NCI-H1417 (cell line): ENCODE measurements at places on chromosomes 1 and 21.
A peak's percentile ranks its signal among the peaks of the same experiment; 100 is the strongest.

GRCh38 chr1:236027104-236027503 lies 37.8 kb downstream of the NID1 start:
- no peak for DNase-seq

DNA sequence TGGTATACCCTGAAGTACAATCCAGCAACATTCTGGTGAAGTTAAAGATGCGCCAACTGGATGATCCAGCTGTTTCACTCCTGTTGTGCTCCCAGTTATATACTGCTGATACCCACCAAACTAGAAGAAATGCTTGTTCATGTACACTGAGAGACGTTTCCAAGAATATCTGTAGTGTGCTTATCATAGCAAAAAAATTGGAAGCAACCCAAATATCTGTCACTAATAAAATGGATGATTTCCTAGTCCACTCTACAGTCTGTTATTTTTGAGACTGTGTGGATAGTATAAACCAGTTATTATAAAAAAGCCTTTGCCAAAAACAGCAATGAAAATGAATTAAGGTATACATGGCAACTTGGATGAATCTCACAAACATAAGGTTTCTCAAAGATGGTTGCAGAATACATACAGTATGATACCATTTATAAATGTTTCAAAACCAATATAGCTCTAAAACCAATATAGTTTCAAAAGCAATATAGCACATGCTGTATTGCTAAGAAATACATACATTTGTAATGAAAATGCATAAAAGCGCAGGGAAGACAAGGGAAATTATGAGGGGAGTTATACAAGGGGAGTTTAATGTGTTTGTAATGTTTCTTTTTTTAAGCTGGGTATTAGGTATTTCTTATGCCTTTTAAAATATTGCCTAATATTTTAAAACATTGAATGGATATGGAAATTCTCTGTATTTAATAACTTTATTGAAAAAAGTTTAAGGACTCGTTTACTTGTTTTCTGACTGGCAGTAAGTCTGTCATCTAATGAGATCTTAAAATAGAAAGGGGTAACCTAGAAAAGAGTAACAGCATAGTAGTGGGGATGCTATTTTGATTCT lies 36.5 kb downstream of the GPSM2 start:
- no peak for DNase-seq

- DNase-seq = no peak
Measured at GRCh38 chr1:165114889-165115285, 241.6 kb downstream of the LMX1A start.

GRCh38 chr1:64110924-64111777 lies 92.3 kb upstream of the UBE2U start:
- DNase-seq = no peak

DNA sequence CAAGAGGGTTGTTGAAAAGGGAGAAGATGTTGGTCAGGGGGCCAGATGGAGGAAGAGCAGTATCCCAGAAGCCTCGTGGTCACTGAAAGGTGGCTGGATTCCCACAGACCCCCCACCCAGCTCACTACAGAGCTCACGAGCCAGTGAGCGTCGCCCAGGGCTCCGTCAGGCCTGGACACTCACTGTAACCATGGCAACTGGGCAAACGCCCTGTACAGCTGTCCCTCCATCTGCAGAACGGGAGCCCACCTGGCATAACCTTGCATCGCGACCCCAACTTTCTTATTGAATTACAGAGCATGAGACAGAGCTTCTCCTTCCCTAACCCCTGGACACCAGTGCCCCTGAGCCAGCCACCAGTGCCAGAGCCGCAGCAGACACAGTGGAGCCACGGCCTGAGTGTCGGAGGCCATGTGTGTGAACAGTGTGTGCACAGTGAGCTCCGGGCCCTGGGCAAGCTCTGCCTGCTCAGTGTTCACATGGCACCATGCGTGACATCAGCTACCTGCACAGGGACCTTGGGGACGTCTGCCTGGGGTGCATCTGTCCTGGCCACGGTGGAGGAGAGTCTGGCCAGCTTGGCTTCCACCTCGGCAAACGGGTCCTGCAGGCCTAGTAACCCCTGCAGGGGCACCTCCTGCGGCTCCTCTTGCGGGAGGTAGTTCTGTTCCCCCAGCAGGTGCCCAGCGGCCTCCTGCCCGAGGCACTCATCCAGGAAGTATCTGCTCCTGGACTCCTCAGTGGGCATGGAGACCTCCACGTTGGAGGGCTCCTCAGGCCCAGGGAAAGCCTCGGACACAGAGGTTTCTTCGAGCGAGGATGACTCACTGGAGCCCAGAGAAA lies 25.9 kb upstream of the DDOST start:
- no peak for DNase-seq

DNA sequence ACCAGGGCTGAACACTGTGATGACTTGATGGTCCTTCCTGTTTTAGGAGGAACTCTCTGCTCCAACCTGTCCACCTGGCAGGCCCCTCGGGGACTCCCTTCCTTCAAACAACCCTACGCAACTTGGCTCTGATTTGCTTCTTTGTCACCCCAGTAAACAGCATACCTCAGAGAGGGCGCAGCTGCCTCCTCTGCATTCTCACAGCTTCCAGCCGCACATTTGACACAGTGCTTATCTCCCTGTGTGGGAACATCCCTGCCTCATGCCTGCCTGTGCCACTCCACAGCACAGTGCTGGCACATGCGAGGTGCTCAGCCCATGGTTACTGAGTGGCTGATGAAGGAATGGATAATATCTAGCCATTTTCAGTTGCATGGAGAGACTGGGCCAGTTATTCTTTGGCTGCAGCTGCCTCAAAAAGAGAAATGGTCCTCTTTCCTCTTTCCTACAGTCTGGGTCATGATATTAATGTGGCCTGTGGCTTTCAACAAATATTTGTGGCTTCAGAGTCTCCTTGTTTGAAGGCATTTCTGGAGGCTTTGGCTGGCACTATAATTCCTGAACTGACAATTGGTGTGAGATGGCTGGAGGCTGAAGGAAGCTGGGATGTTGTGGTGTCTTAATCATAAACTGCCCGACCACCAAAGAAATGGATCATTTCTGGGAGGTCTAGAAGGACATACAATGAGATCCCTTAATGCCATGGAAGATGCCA lies 77.9 kb downstream of the TENT5C start:
- DNase-seq = no peak

- DNase-seq = no peak
Measured at GRCh38 chr1:10613340-10613739, 138.6 kb downstream of the PEX14 start.

DNA sequence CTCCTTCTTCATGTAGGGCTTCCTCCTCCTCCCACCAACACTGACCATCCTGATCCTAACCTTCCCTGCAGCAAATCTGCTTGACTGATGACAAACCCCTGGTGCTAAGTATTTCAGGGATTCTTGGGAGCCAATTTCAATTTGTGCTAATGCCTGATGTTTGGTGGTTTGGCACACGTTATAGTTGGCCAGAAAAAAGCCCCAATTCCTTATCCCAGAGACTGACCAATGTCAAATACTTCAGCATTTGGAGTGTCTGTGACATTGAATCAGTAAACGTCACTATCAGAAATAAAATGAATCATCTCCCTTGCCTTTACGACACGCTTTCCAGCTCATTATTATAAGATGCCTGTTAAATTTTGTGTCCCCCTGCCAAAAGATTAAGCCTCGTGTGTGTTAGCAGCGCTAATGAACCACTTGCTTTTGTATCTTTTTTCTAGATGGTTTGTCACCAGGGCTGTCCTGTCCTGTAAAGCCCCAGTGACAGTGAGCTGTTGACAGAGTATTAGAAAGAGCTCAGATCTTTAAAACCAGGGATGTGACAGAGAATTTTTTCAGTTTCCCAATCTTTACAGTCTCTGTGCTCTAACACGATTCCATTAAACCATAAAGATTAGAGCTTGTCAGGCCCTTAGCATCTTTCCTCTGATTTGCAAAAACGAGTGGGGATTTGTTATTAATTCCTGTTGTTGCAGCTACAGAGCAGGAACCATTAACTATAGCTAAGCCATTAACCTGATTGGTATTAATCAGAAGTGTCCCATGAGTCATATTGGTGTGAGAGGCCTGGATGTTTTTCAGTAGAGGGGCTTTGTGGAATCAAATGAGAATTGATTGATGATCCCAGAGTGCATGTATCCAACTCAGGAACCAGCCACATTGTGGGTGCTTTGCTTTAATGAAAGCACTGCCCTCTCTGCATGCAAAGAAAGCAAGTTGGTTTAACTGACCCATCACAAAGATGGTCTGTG lies 665.1 kb upstream of the PLXNA2 start:
- no peak for DNase-seq

DNA sequence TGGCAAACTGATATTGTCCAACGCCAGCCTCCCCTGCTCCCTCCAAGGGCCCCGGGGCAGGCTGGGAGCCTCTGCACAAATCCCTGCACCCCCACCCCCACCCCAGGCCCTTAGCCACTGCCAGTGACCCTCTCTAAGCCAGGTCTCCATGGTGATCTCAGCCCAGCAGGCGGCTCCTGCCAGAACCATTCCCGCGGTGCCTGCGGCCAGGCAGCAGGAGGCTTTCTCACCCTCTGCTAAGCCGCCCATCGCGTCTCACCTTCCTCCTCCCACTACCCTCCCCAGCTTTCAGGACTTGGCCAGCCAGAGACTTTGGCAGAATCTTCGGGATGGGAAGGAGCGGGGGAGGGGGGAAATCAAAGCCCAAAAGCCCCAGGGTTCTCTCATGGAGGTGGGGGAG lies 46.8 kb upstream of the WASF2 start:
- DNase-seq = peak; percentile 90

GRCh38 chr1:187931776-187932175 lies 1103.0 kb downstream of the PLA2G4A start:
- no peak for DNase-seq

GRCh38 chr21:28959367-28960099 lies 33.1 kb downstream of the LTN1 start:
- no peak for DNase-seq
